ENCODE measurements at places on chromosomes 1 and 21.

DNA sequence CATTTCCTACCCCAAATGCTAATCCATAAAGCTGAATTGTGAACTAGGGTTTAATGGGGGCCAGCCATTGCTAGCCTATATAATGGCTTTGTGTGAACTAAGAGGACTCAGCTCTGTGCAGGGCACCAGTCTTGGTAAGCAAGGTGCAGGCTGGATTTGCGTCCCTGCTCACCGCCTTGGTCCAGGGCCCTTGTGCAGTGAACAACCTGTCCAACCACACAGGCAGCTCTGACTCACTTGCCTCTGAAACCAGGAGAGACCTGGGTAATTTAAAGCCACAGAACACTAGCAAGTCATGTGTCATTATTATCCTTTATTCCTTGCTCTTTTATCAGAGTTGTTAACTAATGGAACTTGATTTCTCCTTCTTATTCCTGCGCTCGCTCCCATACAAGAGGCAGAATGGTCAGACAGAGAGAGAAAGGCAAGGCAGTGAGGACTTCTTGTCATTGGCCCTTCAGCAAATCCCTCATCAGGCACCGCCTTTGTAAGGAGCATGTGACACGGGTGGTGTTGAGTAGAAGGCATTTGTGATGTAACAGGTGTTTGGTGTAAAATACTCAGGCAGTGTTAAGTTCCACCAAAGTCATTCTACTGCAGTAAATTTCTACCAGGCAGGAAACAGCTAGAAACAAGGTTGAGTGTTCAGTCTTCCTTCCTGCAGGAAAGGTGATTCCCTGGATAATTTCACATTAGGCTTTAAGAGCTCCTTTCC, 67.3 kb upstream of the OLIG2 start:
- no peak for DNase-seq

DNA sequence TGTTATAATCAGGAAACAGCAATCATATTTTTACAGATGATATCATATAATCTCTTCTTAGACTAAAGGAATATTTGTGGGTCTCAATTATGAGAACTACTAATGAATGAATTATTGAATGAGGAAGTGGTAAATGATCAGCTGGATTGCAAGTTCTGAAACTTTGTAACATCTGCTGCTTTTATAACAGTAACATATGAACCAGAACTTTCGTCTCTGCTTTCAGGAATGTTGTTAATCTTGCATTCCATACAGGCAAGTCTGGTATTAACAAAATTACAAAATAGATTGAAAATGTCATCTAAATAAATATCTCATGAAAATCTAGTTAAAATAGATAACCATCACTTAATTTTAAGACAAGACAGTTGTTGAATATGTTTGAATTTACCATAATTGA, 110.5 kb upstream of the COL11A1 start:
- no peak for DNase-seq

GRCh38 chr1:167512046-167512654, 6.2 kb downstream of the CD247 start:
- no peak for DNase-seq

DNA sequence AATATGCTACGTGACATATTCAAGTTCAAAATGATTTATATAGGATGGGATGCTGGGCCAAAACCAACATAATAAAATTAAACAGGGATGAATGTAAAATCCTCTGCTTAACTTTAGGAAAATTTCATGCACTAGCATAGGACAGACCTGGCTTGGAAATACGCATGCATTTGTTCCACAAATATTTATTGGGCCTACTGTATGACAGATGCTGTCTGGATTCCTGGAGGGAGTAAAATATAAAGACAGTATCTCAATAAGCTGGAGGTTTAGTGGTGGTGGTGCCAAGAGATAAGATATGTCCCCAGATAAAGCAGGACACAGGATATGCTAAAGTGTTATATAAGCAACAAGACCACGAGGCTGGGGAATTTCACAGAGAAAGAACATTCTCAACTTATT, 15.1 kb downstream of the RCSD1 start:
- DNase-seq = no peak

- no peak for DNase-seq
Measured at GRCh38 chr1:100706296-100706695, 13.2 kb upstream of the VCAM1 start.

GRCh38 chr21:38852278-38852677, 46.5 kb downstream of the ETS2 start:
- DNase-seq = no peak

DNA sequence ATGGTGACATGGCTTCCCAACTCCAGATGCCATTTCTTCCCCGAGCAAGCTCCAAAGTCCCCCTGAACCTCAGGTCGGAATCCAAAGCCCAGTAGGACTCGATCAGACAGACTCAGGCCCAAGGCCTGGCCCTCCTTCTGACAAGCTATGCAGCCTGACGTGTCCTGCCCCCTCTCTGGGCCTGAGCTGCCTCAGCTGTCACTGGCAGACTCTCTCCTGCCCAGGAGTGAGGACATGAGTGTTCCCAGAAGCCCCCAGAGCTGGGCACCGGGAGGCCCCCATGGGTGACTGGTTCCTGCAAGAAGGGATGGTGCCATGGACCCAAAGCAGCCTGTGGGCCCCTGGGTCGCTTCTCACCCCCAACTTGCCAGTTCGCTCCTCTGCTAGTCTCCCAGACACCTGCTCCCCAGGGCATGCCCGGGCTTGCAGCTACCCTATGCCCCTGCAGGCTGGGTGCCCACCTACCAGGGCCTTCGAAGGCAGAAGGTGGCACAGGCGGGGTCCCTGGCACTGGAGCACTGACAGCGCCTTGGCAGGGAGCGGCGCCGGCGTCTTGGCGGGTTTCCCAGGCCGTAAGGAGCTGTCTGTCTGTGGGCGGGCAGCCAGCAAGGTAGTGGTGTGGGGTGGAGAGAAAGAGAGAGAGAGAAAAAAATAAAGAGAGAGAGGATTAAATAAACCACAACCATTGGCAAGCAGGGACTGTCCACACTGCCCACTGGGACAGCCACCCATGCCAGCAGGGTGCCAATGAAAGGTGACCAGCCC, 2.3 kb downstream of the EDN2 start:
- peak; percentile 54 for DNase-seq

DNA sequence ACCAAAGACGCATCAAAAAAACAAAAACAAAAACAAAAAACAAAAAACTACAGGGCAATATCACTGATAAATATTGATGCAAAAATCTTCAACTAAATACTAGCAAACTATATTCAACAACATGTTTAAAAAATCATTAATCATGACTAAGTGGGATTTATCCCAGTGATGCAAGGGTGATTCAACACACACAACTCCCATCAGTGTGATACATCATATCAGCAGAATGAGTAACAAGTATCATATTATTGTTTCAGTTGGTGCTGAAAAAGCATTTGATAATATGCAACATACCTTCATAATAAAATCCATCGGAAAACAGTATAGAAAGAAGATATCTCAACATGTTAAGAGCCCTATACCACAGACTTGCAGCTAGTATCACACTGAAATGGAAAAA, 953.0 kb downstream of the AMY1C start:
- no peak for DNase-seq

- DNase-seq = no peak
Measured at GRCh38 chr21:32559006-32559610, 26.2 kb downstream of the TCP10L start.

DNA sequence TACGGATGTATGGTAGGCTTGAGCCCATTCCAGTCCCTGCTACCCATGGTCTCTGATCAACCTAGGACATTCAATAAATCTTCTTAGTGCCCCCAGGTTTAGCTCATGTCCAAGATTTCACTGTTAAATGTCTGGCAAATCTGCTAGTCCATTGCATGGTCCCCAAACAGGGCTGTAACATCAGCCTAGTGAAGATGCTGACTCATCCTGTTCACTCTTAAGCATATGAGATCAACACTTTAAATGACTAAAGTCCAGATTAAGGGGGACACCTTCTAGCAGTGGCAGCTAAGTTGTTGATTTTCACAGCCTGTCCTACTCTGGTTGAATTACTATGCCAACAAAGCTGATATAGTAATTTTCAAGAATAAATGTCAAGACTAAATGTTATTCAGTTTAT, 46.5 kb upstream of the NUF2 start:
- DNase-seq = no peak

GRCh38 chr1:184405094-184405800, 18.4 kb downstream of the C1orf21 start:
- no peak for DNase-seq

DNA sequence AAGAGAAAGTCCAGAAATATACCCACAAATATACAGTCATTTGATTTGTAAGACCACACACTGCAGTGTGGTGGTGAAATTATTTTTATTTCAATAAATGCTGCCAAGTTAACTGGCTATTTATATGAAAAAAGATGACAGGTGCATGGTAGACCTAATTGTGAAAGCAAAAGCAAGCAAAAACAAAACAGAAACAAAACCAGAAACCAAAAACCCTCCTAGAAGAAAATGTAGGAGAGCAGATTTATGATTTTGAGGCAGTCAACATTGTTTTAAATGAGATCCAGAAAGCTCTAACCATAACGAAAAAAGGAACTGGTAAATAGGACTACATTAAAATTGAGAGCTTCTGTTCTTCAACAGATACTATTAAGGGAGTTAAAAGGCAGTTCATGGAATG, 303.6 kb downstream of the PRDM2 start:
- DNase-seq = no peak

- DNase-seq = no peak
Measured at GRCh38 chr1:36964830-36965229, 69.5 kb downstream of the GRIK3 start.

DNA sequence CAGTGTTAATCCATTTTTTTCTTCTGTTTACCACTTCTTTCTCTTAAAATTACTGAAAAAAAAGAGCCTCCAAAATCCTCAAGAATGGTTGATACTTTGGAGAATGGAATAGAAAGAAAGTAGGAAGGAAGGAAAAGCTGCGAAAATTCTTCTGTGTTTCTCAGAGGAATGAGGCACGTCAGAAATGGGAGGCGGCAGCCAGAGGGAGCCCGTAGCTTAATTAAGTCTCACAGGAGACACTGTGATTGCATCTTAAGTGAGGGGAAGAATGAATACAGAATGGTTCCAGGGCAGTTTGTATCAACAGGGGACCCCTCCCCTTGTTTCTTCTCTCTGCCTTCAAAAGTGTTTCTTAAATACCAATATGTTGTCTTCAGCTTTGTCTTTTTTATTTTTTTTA, 1099.5 kb downstream of the PLA2G4A start:
- peak; percentile 69 for DNase-seq

GRCh38 chr1:10708757-10709156, 87.7 kb downstream of the CASZ1 start:
- no peak for DNase-seq

DNA sequence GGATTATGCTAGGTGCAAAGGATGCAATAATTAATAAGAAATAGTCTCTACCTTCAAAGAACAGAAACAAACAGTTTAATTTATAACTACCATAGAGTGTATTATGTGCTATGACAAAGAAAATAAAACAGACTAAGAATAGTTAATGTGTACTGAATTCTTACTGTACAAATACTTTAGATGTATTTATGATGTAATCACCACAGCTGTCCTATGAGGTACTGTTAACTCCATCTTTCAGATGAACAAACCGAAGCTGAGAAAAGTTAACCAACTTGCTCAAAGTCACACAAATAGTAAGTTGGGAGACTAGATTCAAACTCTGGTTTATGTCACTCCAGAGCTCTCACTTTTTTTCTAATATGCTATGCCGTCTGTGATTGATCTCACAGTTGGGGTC, 77.0 kb upstream of the FGGY start:
- DNase-seq = no peak

DNA sequence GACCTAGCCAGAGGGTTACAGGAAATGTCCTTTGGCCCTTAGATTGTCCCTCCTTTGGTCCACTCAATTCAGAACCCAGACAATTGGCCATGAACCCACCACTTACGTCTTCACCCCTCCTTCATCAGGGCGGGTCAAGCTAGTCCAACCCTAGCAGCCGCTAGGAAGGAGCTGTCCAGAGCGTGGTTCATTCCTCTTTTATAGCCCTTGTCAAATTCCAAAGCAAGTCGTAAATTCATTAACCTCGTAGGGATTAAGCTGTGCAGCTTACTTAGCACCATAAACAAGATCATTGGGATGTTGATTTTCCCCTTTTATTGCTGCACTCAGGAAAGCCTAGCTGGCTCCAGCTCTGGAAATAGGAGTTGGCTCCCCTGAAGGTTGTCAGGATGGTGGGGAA, 90.1 kb downstream of the TMEM53 start:
- DNase-seq = no peak

DNA sequence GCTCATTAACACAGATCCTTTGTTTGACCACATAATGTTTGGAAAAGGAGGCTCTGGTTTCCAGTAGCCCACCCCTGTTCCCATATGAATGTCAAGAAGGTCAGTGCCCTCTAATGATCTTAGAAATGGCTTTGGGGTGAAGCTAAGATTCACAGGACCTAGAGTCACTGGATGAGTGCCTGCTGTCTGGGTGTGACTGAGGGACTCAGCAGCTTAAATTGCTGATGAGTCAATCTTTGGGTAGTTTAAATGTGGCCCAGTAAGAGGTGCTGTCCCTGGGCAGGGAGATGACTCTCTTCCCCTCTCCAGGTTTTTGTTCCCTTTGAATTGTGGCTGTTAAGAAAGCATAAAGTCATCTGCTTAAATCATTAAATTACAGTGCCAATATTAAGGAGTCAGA, 50.6 kb downstream of the L1TD1 start:
- DNase-seq = no peak

- no peak for DNase-seq
Measured at GRCh38 chr1:32703479-32704291, 1.1 kb upstream of the SYNC start.

GRCh38 chr1:183840140-183840539, 35.2 kb downstream of the RGL1 start:
- DNase-seq = no peak

DNA sequence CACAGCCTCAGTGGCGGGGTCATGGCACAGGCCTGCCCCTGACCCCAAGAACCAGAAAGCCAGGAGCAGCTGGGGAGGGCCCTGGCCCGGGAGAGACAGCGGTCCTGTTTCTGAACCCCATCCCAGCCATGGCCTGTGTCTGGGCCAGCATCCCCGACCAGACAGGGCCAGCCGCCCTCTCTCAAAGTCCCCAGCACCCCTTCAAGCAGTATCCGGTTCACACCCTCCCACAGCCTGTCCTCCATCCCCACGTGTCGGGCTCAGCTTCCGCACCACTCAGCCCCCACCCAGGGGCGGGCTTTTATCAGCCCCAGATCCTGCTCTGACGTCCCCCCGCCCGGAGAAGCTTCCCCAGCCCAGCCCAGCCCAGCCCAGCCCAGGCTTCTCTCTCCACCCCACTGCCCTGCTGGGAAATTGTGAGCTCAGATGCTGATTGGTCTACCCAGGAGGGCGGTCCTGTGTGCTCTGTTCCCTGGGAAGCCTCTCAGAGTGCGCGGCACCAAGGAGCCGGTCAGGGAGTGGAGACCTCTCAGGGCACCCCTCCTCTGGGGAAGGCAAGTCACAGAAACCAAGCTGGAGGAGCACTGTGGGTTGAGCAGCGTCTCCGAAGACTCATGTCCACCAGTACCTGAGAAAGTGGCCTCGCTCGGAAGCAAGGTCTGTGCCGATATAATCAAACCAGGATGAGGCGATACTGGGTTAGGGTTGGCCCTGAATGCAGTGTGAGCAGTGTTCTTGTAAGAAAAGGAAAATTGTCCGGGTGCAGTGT, 4.7 kb upstream of the FAAP20 start:
- peak; percentile 77 for DNase-seq

- DNase-seq = no peak
Measured at GRCh38 chr1:57704811-57705210, 281.0 kb upstream of the DAB1 start.

GRCh38 chr1:209198961-209199750, 384.4 kb upstream of the CAMK1G start:
- no peak for DNase-seq

All from head of caudate nucleus (tissue), 42 donors.